ENCODE measurements at places on chromosomes 6 and 20. TPM values are rescaled to one million over a fixed set of nuclear protein-coding genes. Genes with fewer than 3 reads are reported as not detected.

DNA sequence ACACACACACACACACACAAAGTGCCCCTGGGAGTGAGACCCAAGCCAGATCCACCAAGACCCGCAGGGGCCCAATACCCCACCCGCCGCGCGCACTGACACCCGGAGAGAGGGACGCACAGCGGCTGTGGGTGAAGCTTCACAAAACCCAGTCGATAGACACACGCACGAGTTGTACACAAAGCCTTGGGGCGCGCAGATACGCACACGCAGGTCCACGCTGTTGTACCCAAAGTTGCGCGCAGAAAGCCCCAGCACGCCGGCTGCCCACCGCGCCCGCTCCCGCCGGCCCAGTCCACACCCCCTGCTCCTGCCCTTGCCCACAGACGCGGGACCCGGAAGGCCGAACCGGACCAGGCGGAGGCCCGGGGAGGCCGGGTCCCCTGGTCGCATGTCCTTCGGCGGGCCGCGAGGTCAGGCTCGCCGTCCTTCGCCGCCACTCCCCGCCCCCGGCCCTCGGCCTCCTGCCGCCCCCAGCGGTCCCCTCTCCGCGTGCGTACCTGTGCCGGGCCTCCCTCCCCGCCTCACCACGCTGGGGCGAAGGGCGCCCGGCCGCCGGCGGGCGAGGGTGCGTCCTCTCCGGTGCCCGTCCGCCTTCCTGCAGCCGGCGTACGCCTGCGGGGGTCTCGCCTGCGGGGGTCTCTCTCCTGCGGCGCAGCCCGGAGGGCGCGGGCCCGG is at the start of gene TMEM74B:
Gene TMEM74B (minus strand): TSS at position 344 of the 678 bp plus-strand sequence. CDS start 1,180 bp downstream, outside the sequence.
- no peaks in the 10 kb centered on the region for H3K36me3 ChIP-seq
- no peak for DNase-seq
- H3K4me1 ChIP-seq = peaks cover 3% of the 10 kb centered on the region
- no peak within 1 kb of the TSS for H3K27ac ChIP-seq
- peaks cover 12% of the 10 kb centered on the region for H3K27me3 ChIP-seq

GRCh38 chr6:7256785-7257184 is 56.2 kb downstream of the SSR1 start:
- no peak overlapping the region for H3K27ac ChIP-seq
- H3K27me3 ChIP-seq = no peaks in the 10 kb centered on the region
- no peak overlapping the region for H3K4me3 ChIP-seq
- no peak for DNase-seq

DOK5 gene
- total RNA-seq = 0.18 TPM

DNA sequence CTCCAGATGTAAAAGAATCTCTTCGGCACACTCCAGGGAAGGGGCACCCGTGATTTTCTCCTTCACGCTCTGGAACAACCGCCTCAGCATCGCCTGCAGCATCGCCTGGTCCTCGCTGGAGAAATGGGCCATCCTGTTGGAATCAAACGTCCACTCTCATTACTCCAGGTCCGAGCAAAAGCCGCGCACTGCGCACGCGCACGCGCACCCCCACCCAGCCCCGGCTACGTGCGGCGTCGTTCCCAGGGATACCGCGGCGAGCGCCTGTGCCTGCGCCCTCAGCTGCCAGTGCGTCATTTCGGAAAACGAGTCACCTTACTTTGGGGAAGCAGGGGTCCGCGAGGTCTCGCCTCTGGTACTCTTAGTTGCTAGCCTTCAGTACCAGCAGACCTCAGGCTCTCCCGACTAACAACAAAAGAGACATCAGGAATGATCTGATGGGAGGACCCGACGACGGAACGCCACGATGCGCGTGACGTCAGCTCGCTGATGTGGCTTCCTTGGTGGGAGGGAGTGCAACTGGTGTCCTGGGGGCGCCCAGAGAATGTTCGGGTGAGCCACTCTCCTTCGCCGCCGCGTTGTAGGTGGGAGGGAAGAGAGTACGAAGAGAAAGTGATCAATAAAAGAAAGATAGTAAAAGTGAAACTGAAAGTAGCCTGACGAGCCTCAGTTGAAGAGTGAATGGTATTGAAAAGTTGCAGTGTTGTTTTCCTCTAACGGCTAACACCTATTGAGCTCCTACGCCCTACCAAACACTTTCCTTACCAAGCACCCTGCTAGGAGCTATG is at the start of gene TBC1D32:
Gene TBC1D32 (minus strand): TSS at position 182 of the 788 bp plus-strand sequence. CDS start 50 bp downstream, at position 132.
- peaks cover 23% of the 10 kb centered on the region for H3K4me1 ChIP-seq
- H3K27me3 ChIP-seq = no peaks in the 10 kb centered on the region
- H3K27ac ChIP-seq = peak within 1 kb of the TSS; percentile 96
- H3K36me3 ChIP-seq = no peaks in the 10 kb centered on the region
- DNase-seq = peak; percentile 82
- peak within 1 kb of the TSS; percentile 90 for H3K4me3 ChIP-seq

ABHD16B gene
- not detected for total RNA-seq

PCED1A gene
- 42.1 TPM for total RNA-seq

TENT5A gene
- total RNA-seq = 1.7 TPM

GRCh38 chr6:41975276-41975675 is 33.7 kb upstream of the CCND3 start:
- H3K27ac ChIP-seq = no peak overlapping the region
- no peaks in the 10 kb centered on the region for H3K36me3 ChIP-seq
- no peak for DNase-seq
- H3K27me3 ChIP-seq = no peaks in the 10 kb centered on the region
- H3K4me3 ChIP-seq = no peak overlapping the region
- peaks cover 5% of the 10 kb centered on the region for H3K4me1 ChIP-seq

RAD21L1 gene
- total RNA-seq = 1.0 TPM

GRCh38 chr6:115905471-115905870 is 155.2 kb downstream of the FRK start:
- no peaks in the 10 kb centered on the region for H3K36me3 ChIP-seq
- DNase-seq = no peak
- H3K27me3 ChIP-seq = no peaks in the 10 kb centered on the region
- no peaks in the 10 kb centered on the region for H3K4me1 ChIP-seq
- no peak overlapping the region for H3K4me3 ChIP-seq
- H3K27ac ChIP-seq = no peak overlapping the region

DNA sequence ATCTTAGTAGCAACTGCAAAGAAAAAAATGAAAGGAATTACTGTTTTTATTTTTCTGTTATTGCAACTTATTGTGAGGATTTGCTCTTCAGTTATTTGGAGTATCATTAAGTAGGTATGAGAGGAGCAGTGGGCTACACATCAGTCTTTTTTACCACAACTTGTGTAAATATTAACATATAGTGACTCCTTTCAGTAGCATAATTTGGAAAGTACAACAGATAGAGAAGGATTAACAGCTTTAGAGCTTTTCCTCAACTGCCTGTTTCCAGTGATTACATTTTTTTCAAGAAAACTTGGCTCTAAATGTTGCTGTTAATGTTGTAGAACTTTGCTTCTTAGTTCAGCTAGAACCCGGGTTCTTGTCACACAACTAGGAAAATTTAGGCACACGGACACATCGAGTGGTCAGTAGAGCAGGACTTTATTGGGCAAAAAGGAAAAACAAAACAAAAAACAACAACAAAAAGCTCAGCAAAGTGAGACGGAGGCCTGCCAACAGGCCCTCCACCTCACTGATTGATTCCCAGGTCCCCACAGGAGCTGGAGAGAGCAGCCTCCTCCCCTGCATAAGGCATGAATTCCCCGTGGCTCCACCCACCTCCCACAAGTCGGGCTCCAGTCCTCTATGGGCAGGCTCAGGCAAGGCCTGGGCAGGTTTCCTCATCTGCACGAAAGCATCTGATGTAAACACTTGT is 75.1 kb downstream of the ADGRG6 start:
- DNase-seq = no peak
- peaks cover 4% of the 10 kb centered on the region for H3K36me3 ChIP-seq
- H3K4me3 ChIP-seq = peak overlapping the region; percentile 43
- H3K27ac ChIP-seq = peak overlapping the region; percentile 100

DNA sequence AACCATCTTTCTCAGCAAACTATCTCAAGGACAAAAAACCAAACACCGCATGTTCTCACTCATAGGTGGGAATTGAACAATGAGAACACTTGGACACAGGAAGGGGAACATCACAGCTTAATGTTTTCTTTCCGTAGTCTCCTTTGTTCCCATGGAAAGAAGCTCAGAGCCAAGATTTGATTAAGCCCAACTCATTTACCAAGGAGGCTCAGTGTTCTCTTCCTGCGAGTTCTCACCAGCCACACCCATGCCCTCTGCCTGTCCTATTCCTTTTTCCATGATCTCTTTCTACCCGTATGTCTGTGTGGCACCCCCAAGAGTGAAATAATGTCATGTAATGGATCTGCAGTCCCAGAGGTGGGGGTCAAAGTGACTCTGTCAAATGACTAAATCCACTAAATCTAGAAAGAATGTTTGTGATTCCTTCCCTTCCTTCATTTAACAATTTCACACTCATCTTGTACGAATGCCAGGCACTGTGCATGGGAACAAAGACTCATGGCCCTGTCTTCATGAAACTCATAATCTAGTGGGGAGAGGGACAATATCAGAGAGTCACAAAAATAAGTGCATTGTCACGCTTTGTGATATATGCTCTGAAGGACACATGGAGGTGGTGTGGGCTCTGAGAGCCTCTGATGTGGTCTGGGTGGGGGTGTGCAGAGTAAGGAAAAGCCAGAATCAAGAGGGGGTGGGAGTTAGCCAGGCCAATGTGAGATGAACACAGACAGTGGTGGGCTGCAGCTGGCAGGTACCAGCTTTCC is 292.1 kb downstream of the CDC5L start:
- no peak for DNase-seq
- H3K4me1 ChIP-seq = peaks cover 1% of the 10 kb centered on the region
- no peak overlapping the region for H3K27ac ChIP-seq
- no peak overlapping the region for H3K4me3 ChIP-seq
- H3K27me3 ChIP-seq = no peaks in the 10 kb centered on the region
- H3K36me3 ChIP-seq = no peaks in the 10 kb centered on the region

DNA sequence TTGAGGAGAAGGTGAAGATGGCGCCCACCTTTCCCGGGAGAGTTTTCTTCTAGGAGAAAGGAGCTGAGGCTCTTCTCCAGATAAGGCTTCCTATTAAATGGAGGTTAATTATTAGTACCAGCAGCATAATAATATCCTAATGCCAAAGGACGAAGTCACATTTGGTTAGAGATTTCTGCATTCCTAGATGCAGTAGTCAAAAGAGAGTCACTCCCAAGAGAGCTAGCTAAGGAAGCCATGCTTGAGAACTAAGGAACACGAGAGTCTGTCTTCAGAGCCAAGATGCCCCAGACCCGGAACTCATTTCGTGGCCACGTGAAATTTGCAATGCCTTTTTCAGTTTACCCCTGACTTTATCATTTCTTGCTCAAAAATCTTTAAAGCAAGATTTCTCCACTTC is 132.7 kb downstream of the TSHZ2 start:
- no peak overlapping the region for H3K27ac ChIP-seq
- H3K27me3 ChIP-seq = peaks cover 3% of the 10 kb centered on the region
- no peak for DNase-seq
- H3K4me1 ChIP-seq = no peaks in the 10 kb centered on the region

STMND1 gene
- not detected for total RNA-seq

LIN28B gene
- total RNA-seq = 5.8 TPM

GRCh38 chr6:33317419-33317668 is 200 bp downstream of the ZBTB22 start:
- H3K4me1 ChIP-seq = peaks cover 55% of the 10 kb centered on the region
- peak overlapping the region; percentile 45 for H3K4me3 ChIP-seq
- H3K36me3 ChIP-seq = peaks cover 16% of the 10 kb centered on the region
- no peaks in the 10 kb centered on the region for H3K27me3 ChIP-seq
- no peak for DNase-seq
- H3K27ac ChIP-seq = no peak overlapping the region

SLC17A1 gene
- total RNA-seq = not detected

C6orf132 gene
- 12.9 TPM for total RNA-seq

GRCh38 chr20:6691516-6691915 is 76.0 kb upstream of the BMP2 start:
- H3K27ac ChIP-seq = no peak overlapping the region
- no peaks in the 10 kb centered on the region for H3K4me1 ChIP-seq
- H3K36me3 ChIP-seq = no peaks in the 10 kb centered on the region

TMEM217 gene
- 4.0 TPM for total RNA-seq

CYP39A1 gene
- total RNA-seq = 0.72 TPM

FOXS1 gene
- 6.3 TPM for total RNA-seq

DNA sequence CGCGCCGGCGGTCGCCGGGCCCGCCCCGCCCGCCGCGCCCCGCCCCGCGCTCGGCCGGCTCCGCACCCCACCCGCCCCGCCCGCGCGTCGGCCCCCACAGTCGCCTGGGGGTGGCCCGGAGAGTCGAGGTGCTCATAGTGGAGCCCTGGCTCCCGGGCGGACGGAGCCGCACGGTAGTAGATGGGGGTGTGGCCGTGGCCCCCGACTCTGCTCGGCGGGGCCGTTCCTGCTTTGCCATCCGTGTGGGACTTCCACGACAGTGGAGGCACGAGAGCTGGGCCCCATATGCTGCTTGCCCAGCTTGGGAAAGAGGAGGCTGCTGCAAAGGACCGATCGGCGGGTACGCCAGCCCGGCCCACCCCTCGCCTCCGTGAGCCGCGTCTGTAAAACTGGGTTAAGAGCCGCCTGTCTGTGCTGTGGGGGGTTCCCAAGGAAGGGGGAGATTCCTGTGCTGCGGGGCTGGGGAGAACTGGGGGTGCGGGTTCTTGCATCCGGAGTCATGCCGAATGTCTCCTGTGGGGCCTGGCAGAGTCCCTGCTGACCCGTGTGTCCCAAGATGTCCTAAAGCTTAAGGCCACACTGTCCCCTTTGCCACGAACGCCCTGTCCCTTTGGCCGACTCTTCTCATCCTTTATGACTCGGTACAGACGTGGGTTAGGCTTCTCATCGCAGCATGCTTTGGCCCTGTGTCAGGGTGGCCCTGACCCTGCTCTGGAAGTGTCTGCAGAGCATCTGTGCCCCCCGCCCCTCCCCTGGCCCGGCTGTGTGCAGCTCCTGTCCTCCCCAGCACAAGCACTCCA is at the start of gene OPRL1:
Gene OPRL1 (plus strand): TSS at position 70 of the 800 bp plus-strand sequence. CDS start 12,639 bp downstream, outside the sequence.
- peak within 1 kb of the TSS; percentile 87 for H3K27ac ChIP-seq
- peaks cover 21% of the 10 kb centered on the region for H3K4me1 ChIP-seq
- DNase-seq = no peak
- no peaks in the 10 kb centered on the region for H3K36me3 ChIP-seq
- peak within 1 kb of the TSS; percentile 78 for H3K4me3 ChIP-seq
